H9 (cell line): ENCODE measurements at places on chromosomes 4 and X.

GRCh38 chrX:39226251-39226650 is 425.0 kb downstream of the MID1IP1 start:
- H3K27me3 ChIP-seq, result no peaks in the 10 kb centered on the region; the same call in 1 of the 2 replicates
- H3K4me1 ChIP-seq, result peaks cover 4% of the 10 kb centered on the region; the same call in 1 of the 2 replicates
- no peak for DNase-seq
- no peak overlapping the region for H3K27ac ChIP-seq
- no peak overlapping the region for H3K4me3 ChIP-seq
- H3K36me3 ChIP-seq, result peaks cover 3% of the 10 kb centered on the region

DNA sequence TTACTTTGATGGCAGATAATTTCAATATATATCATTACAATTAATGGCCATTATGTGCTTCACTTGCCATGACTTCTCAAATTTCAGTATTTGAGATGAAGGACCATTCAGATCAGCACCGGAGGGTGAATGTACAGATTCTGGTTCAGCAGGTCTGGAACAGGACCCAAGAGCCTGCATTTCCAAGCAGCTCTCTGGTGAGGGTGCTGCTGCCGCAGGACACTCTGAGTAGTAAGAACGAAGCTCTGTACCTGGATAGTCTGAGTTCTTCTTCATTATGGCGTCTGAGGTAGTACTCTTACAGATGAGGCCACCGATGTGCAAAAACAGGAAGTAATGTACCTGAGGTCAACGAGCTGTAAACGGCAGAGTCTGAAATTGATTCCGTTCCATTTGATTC is 228.2 kb downstream of the FBXW7 start:
- DNase-seq, result no peak
- H3K4me3 ChIP-seq, result no peak overlapping the region
- H3K27ac ChIP-seq, result no peak overlapping the region
- H3K36me3 ChIP-seq, result no peaks in the 10 kb centered on the region
- no peaks in the 10 kb centered on the region for H3K27me3 ChIP-seq
- H3K4me1 ChIP-seq, result peaks cover 2% of the 10 kb centered on the region; the same call in 1 of the 2 replicates

DNA sequence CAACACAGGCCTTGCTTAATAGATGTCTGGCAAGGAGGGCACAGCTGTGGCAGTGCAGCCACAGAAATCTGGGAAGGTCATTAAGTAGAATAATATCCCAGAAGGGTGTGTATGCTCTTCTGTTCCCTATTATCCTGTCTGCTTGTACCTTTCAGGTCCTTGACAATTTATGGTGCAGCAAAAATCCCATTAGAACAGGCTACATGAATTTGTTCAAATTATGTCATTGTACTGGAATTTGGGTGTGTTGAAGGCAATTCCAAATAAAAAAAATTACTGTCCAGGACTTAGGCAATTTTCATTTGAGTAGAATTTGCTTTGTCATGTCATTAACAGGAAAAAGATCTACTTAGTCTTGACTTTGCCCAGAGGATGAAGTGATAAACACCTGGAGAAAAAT is 192.1 kb downstream of the IDS start:
- H3K27ac ChIP-seq, result no peak overlapping the region
- peaks cover 22% of the 10 kb centered on the region for H3K36me3 ChIP-seq
- no peak overlapping the region for H3K4me3 ChIP-seq
- DNase-seq, result no peak

DNA sequence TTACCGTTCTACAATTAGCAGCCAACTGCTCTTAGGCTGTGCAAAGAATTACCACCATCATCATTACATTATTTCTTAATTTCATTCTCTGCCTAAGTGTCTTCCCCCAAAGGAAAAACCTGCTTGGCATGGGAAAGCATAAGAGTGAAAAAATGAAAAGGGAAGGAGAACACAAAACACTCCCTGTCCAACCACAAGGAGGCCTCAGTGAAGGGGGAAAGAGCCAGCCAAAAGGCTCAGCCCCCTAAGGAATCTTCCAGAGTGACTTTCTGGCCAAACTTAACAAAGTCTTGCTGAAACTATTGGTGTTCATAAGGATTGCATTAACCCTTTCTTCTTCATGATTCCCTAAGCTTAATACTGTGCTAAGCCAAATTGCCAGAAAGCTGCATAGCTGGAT is 287.4 kb downstream of the SMARCA1 start:
- no peaks in the 10 kb centered on the region for H3K4me1 ChIP-seq
- H3K4me3 ChIP-seq, result no peak overlapping the region
- peaks cover 8% of the 10 kb centered on the region; the same call in 2 of the 3 replicates for H3K36me3 ChIP-seq
- H3K27ac ChIP-seq, result no peak overlapping the region
- H3K27me3 ChIP-seq, result no peaks in the 10 kb centered on the region

DNA sequence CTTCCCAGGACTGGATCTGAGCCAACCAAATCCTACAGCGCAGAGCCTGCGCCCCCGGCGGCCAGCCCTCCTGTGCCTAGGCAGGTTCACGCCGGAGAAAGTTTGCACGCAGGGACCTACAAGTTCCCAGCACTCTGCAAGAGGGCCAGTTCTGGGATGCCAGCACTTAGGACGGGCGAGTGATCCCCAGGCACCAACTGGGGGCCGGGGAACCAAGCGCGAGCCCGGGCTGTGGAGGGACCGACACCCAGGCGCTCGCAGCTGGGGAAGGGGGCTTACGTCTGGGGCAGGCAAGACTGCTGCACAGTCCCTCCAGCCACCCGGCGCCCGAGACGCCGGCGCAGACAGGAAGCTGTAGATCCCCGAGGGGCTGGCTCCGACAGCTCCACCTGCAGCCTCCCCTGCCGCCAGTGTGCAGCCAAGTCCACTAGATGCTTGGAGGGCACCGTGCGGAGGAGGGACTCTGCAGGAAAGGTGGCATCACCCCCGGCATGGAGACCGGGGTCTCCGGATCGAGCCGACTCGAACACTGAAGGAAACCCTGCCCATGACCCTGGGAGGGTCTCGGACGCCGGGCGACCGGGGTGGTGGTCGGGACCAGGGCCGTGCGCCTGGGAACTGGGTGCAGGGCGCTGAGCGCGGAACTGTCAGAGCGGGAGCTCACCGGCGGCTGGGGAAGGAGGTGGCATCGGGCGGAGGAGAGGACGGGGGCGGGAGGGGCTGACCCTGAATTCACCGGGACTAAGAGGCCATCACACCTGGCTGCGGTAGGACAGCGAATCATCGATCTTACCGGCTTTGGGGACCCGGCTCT is 566 bp downstream of the CORIN start:
- DNase-seq, result peak; percentile 73
- H3K4me3 ChIP-seq, result peak overlapping the region; percentile 87
- no peaks in the 10 kb centered on the region for H3K27me3 ChIP-seq
- H3K36me3 ChIP-seq, result peaks cover 1% of the 10 kb centered on the region
- H3K4me1 ChIP-seq, result peaks cover 6% of the 10 kb centered on the region; the same call in 1 of the 2 replicates

GRCh38 chr4:10677796-10678497 is 6.6 kb downstream of the CLNK start:
- no peaks in the 10 kb centered on the region for H3K36me3 ChIP-seq
- H3K4me1 ChIP-seq, result no peaks in the 10 kb centered on the region
- H3K27ac ChIP-seq, result no peak overlapping the region
- no peak overlapping the region for H3K4me3 ChIP-seq
- H3K27me3 ChIP-seq, result no peaks in the 10 kb centered on the region

GRCh38 chr4:187744911-187745310 is 250.7 kb upstream of the ZFP42 start:
- no peak for DNase-seq
- H3K4me1 ChIP-seq, result no peaks in the 10 kb centered on the region
- no peak overlapping the region for H3K27ac ChIP-seq
- H3K36me3 ChIP-seq, result peaks cover 12% of the 10 kb centered on the region

- no peaks in the 10 kb centered on the region for H3K27me3 ChIP-seq
- H3K4me1 ChIP-seq, result no peaks in the 10 kb centered on the region
- H3K36me3 ChIP-seq, result peaks cover 2% of the 10 kb centered on the region; the same call in 1 of the 3 replicates
Observed at GRCh38 chrX:65574356-65574755, 39.8 kb upstream of the LAS1L start.

DNA sequence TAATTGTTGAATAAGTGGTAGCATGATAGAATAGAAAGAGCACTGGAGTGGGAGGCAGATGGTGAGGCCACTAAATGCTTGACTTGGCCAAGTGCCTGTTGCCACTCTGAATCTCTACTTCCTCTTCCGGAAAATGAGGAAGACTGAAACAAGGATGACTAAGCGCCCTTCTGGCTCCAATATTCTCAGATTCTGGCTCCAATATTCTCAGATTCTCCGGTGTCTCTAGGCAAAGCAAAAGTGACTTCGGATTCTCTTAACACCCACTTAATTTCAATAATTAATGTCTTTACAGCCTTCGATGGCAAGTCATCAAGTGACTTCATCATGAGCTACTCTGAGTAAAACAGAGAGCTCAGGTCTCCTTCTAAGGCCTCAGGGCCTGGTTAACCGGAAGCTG is 402.2 kb upstream of the FGF13 start:
- no peak overlapping the region for H3K27ac ChIP-seq
- no peaks in the 10 kb centered on the region for H3K36me3 ChIP-seq
- DNase-seq, result no peak
- no peak overlapping the region for H3K4me3 ChIP-seq

- no peak overlapping the region for H3K27ac ChIP-seq
- no peak overlapping the region for H3K4me3 ChIP-seq
- no peaks in the 10 kb centered on the region for H3K27me3 ChIP-seq
- no peaks in the 10 kb centered on the region for H3K36me3 ChIP-seq
- no peak for DNase-seq
Observed at GRCh38 chr4:57442241-57442640, 332.1 kb upstream of the IGFBP7 start.

GRCh38 chr4:39446842-39447573 is 11.7 kb downstream of the RPL9 start:
- no peaks in the 10 kb centered on the region for H3K4me1 ChIP-seq
- peak; percentile 82 for DNase-seq
- H3K4me3 ChIP-seq, result no peak overlapping the region
- no peak overlapping the region for H3K27ac ChIP-seq
- peaks cover 9% of the 10 kb centered on the region for H3K36me3 ChIP-seq

- H3K36me3 ChIP-seq, result no peaks in the 10 kb centered on the region; the same call in 2 of the 3 replicates
- H3K27me3 ChIP-seq, result no peaks in the 10 kb centered on the region
- H3K27ac ChIP-seq, result no peak overlapping the region
- no peaks in the 10 kb centered on the region for H3K4me1 ChIP-seq
Observed at GRCh38 chrX:130665263-130665662, 237.7 kb downstream of the ENOX2 start.

GRCh38 chr4:111854494-111855087 is 290.7 kb upstream of the FAM241A start:
- H3K27me3 ChIP-seq, result no peaks in the 10 kb centered on the region
- no peak overlapping the region for H3K4me3 ChIP-seq
- no peak for DNase-seq
- no peak overlapping the region for H3K27ac ChIP-seq
